ENCODE measurements at places on chromosomes 16 and 17.

GRCh38 chr17:36118477-36119353 lies 15.1 kb downstream of the CCL4 start:
- DNase-seq = no peak

DNA sequence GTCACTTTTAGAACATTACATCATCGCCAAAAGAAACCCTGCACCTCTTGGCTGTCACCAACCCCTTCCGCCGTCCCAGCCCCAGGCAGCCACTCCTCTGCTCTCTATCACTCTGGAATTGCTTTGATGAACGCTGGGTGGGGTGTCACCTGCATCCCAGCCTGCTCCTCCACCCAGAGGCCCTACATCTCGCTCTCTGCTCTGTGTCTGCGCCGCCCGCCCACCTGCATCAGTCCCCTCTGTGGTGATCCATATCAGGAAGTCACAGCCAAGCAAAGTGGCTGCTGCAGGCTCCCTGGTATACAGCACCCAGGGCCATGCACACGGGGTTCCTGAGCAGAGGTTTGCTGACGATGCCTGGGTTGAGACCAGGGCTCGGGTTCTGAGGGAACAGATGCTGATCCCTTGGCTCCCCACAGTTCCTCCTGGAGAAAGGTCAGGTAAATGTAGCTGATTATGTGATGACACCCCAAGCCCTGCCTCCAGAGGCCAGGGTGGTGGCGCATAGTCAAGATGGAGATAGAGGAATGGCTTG lies 30.8 kb downstream of the MPRIP start:
- peak; percentile 85 for DNase-seq

DNA sequence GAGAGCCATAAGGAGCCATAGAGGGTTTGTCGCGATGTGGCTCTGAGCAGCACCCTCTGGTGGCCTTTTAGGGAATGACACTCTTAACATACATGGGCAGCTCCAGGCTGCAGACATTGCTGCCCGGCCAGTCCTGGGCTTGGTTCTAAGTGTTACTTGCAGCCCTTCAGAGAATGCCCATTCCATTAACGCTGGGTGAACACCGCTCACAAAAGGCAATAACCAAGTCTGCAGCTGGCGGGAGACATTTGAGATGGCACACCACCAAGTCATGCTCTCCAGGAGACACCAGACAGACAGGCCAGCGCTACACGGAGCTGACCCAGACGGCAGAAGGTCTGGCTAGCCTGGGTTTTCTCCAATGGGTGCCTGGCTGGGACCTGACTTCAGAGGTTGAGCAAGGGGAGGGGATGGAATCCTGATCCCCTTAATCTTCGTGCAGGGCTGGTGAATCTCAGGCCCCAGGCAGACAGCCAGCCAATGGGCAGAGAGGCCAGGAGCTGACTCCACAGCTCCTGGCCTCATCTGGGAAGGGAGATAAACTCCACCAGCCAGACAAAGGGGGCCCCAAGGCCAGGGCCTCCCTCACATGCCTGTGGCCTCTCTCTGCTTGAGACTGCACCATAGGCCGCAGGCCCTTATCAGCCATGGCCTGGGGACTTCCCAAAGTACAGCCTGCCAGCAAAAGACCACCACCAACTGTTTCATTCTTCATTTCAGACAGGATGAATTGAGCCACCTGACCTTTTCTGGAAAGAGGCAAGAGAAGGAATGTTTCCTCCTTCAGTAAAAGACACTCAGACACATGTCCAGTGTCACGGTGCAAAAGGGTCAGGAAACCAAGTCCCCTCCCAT lies 58.8 kb downstream of the ZDHHC7 start:
- DNase-seq = peak; percentile 76

DNA sequence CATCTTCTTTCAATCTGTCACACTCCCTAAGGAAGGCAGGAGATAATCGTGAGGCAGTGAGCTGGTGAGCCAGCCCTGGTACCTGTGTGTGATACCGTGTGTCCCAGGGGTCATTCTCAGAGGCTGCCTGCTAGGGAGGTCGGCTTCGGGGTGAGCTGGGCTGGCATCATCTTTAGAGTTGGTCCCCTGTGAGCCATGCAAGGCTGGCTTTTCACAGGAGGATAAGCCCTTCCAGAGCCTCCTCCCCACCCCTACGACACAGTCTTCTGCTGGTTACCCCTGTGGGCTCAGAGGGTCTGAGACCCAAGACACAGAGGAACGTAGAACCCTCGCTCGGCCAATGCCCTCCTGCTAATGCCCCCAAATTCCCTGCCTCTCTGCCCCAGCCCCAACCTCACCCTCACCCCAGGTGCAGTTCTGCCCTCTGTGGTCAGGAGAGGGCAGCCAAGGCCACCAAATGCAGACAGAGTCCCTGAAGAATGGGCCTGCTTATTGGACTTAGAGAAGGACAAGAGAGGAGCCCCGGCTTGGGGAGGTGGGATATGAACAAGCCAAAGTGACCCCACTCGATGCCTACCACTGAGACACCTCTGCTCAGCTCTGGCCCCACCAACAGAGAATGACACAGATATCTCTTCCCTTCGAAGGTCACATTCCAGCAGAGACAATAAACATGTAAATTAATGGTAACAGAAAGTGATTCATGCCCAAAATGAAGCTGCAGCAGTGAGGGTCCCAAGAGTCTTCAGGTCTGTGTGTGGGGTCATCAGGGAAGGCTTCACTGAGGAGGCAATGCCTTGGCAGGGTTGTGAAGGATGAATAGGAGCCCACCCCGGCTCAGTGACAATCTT lies 80.8 kb upstream of the CCL1 start:
- DNase-seq = peak; percentile 79

DNA sequence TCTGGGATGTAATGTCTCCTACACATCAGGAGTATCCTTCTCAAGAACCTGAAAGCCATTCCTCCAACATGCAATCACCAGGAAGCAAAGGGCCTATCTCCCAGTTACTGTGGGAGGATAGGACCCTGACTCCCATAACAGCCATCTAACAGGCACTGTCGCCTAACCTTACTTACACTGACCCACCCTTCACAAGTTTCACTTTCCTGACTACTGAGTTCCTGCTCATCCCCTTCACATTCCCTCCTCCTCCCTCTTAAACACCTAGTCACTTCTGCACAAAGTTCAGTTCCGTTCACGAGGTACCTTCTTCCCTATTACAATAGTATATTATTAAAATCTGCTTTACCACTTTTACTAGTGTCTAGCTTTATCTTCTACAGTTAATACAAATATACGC lies 1.3 kb downstream of the C17orf67 start:
- no peak for DNase-seq

GRCh38 chr16:10579965-10580882 lies at the start of gene EMP2:
Gene EMP2, minus strand, starts transcription at chr16:10580598. Its CDS starts 32,981 bp downstream, at chr16:10547617.
- DNase-seq = peak; percentile 86

DNA sequence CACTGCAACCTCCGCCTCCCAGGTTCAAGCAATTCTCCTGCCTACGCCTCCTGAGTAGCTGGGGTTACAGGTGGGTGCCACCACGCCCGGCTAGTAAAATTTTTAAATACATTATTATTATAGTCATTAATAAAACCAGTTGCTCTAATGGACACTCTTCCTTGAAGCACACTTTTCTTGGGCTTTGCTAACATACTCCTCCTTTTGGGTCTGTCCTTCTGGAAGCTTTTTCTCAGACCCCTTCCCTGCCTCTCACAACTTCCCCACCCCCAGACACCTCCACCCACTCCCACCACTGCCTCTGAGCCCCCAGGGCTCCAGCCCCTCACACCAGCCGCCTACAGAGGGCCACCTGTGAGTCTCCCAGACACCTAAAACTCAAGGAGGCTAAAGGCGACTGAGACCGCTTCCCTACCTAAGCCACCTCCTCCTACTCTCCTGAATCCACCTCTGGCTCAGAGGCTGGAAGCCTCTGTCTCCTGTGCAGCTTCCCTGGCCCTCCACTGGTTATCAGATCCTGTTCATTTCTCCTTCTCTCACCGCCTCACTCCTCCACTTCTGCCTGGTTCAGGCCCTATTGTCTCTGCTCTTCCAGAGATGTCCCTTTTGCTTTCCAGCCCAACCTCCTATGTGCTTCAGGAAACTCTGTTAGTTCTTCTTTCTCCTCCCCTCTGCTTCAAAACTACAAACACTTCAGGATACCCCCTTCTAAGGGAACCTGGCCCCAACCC lies 2.1 kb upstream of the CUEDC1 start:
- no peak for DNase-seq

DNA sequence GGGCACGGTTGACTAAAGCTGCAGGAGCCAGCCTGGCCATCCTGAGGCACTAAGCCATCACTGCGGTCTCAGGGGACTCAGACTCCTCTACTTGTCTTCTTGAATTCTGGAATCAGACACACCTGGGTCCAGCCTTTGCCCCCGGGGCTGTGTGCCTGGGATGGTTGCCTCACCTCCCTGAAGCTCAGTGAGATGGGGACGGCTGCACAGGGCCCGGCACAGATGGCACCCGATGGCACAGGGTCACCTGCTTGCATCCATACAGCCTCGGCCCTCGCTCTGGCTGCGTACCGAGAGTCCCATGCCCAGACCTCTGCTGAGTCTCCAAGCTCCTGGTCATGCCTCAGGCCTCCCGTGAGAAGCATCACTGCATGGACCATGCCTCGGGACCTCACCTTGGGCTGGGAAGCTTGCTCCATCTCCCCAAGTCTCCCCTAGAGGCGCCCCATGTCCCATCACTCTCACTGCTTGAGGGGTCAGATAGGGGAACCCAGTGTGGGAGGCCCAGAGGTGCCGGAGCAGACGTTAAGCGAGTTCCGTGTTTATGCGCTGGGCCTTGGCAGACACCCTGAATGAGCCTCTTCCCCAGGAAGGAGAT lies 316.3 kb downstream of the SEC14L1 start:
- no peak for DNase-seq

DNA sequence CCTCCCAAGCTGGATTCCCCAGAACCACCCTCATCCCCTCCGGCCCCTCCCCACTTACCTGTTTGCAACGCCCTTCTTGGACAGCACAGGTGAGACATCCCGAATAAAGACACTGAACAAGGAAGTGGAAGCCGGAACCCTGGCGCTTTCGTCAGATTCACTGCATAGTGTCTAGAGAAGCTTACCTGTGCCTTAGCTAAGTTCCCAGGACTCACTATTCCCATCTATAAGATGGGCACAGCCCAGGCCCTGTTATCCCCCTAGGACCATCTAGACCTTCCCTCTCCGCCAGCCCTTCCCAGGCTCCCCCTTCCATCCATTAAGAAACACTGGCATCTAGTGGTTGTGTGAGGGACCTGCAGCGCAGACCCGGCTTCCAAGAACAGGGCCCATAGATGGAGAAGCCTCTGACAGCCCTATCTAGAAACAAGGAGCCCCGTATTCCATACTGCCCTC lies 26.9 kb upstream of the RPL38 start:
- DNase-seq = peak; percentile 90

DNA sequence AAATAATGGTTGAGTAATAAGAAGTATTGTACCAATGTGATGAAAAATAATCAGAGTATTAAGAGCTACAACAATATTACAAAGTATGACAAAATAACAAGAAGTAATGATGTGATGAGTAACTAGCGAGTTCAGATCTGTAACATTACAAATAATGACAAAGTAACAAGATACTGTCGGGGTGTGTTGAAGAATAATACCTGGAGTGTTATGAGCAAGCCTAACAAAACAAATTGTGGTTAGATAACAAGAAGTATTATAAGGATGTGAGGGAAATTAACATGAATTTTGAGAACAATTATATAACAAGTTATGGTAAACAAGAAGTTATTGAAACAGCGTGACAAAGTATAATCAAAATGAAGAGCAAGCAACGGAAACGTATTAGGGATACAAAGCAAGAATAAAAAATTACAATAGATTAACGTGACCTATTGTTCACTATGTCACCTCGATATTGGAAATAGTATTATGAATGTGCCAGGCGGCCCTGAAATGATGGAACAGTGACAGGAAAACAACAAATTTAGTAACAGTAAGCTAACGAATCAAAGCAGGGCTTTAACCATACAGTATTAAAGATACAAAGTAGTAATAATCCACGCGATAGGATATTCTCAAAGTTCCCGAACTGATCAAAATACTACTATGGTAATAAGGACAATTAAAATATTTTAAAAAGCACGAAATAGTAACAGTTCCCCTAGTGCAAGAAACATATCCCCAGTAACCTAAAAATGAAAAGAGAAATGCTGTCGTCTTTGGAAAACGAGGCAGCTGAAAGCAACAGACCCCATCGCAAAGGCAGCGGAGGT lies 1.6 kb downstream of the TBX4 start:
- DNase-seq = no peak

GRCh38 chr17:72187556-72187955 lies 66.7 kb downstream of the SOX9 start:
- no peak for DNase-seq

DNA sequence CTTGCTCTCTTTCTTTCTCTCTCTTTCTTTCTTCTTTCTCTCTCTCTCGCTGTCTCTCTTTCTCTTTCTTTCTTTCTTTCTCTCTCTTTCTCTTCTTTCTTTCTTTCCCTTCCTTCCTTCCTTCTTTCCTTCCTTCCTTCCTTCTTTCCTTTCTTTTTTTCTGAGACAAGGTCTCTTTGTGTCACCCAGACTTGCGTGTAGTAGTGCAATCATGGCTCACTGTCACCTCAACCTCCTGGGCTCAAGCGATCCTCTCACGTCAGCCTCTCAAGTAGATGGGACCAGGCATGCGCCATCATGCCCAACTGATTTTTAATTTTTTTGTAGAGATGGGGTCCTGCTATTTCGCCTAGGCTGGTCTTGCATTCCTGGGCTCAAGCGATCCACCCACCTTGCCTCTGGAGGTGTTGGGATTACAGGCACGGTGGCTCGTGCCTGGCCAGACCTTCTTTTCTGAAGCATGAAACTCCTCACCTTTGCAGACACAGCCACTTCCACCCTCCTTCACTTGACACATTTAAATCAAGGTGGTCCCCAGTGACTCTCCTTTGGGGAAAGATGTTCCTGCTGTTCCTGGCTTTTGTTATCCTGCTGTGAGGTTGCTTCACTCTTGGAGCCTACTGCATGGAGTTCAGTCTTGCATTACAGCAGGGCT lies 26.8 kb upstream of the NKD1 start:
- DNase-seq = no peak

- DNase-seq = no peak
Observed at GRCh38 chr16:50666658-50667496, 14.2 kb downstream of the SNX20 start.

- no peak for DNase-seq
Observed at GRCh38 chr17:34601416-34601815, 22.0 kb downstream of the TMEM132E start.

GRCh38 chr17:31444026-31444425 lies 52.6 kb downstream of the RAB11FIP4 start:
- no peak for DNase-seq

GRCh38 chr16:85261657-85262557 lies 149.6 kb upstream of the CIBAR2 start:
- DNase-seq = no peak

DNA sequence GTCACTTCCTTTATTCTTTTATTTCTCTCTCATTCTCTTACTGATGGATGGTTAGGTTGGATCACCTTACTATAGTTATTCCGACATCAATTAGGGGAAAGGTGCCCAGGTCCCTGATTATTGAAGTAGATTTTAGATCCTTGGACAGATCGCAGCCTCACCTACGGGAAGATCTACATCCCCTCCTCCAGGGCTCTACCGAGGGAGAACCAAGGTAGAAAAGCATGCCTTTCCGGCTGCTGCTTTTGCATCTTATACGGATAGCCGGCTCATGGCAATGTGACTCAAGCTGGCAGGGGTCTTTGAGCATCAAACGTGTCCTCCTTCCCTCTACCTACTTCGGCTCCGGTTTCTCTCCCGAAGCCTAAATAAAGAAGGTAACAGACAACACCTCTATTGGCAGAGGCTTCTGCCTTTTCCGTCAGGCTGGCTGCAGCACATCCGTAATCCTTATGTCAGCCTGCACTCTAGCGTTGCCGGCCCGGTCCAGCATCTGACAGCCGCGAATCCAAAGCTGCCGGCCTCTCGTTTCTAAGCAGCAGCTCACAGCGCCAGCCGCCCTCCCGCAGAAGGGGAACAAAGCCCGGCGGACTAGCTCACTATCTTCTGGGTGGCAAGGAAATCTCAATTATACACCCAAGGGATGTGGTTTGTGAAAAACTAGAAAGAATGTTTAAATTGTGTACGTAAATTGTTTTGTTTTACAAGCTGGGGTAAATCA lies 46.9 kb downstream of the IRX6 start:
- DNase-seq = peak; percentile 77

Measured in posterior cingulate gyrus (tissue), 11 donors.